ENCODE measurements at places on chromosomes 5 and 9. TPM values are rescaled to one million over a fixed set of nuclear protein-coding genes. Genes with fewer than 3 reads are reported as not detected.

- no peak for DNase-seq
- H3K27me3 ChIP-seq, result no peaks in the 10 kb centered on the region
- H3K4me3 ChIP-seq, result no peak overlapping the region
- H3K27ac ChIP-seq, result no peak overlapping the region
- H3K36me3 ChIP-seq, result no peaks in the 10 kb centered on the region
- H3K4me1 ChIP-seq, result no peaks in the 10 kb centered on the region
Observed at GRCh38 chr5:155872629-155873220, 454.2 kb upstream of the SGCD start.

DNA sequence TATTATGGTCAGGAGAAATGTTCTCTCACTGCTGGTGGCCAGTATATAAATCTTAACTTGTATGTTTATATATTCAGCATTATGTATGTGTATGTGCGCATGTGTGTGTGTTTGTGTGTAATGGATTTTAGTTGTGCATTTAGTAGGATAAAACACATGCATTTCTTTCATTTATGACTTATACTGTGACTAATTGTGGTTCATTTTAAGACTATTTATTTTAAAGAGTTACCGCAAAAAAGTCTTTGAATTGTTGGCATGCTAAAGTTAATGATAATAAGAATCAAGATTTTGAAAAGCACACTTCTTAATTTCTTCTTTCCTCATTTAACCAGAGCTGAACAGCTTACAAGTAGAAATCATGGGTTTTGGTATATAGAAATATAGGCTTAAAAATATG is 60.9 kb downstream of the RAI14 start:
- peaks cover 3% of the 10 kb centered on the region for H3K27me3 ChIP-seq
- H3K36me3 ChIP-seq, result no peaks in the 10 kb centered on the region

- no peak overlapping the region for H3K27ac ChIP-seq
- DNase-seq, result no peak
- no peak overlapping the region for H3K4me3 ChIP-seq
- H3K27me3 ChIP-seq, result no peaks in the 10 kb centered on the region
- H3K36me3 ChIP-seq, result no peaks in the 10 kb centered on the region
Observed at GRCh38 chr5:31144364-31144763, 49.1 kb upstream of the CDH6 start.

Gene HEXB
- 70.6 TPM for total RNA-seq

Gene C8G
- 1.5 TPM for total RNA-seq

Gene ADCY2
- not detected for total RNA-seq
